ENCODE measurements at places on chromosomes 2 and 18.

DNA sequence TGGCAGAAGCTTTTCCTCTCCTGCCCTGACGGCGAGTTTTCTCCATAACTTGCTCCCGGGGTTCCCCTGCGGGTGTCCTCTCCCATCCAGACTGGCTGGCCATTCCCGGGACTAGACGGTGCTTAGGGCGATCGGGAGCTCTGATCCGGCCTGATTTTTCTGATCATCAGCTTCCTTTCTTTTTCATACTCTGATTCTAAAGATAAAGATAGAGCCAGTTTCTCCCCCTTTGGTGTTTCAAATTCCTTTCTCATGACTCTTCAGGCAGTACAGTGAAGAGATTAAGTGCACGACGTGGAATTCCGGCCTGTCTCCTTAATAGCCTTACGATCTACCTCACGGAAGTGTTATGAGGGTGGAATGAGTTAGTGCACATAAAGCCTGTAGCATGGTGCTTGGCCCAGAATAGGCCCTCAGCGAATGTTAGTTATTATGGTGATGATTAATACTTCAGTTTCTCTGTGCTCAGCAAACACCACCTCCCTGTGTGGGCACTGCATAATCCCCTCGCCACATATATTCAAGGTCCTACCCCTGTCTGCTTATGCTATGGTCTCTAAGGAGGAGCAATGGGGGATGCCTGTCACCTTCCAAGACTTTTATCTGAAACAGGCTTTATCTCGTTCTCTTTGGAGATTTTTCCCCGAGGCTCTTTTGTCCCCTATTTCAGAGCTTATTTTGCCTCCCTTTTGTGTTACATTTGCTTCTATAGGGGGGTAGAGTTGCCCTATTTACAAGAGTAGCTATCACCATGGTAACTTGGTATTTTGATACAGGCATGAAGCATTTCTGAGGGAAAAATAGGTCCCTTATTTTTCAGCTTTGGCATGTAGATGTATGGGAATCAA lies 254.8 kb downstream of the CDH2 start:
- no peak for DNase-seq

DNA sequence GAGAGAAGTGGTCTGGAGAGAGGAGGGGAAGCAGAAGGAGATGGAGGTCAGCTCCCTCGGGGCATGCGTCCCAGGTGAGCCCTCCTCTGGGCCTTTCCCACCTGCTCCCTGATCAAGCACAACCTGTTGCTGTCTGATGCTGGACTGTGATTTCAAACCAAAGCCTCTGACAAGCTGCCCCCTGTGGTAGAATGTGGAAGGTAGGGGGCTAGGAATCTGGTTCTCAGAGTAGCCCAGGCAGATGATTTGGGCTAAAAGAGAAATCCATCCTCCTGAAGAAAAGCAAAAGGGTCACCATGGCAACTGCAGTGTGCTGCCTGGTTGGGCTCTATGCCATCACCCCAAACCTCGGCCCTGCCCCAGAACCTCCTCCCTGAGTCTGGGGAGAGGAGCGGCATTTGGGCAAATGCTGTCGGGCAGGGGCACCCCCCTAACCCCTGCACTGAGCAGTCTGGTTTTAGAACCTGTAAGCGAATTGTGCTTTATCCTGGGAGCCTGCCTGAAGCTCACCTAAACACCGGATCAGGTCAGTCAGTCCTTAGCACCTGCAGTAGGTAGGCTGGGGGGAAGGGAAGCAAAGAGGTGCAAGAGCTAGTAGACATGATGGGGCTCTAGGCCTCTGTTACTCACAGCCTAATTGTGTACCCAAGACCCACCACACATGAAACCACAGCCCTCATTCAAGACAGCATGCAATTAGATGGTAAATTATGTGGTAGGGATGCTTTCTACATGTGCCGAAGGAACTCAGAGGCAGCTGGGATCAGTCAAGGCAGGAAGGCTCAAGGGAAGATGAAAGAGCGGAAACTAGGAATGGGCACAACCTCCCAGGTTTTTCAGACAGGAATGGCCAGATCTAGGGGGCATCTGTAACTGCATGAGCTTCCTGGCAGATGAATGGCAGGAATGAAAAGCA lies 83.5 kb downstream of the DNMT3A start:
- DNase-seq, result no peak

DNA sequence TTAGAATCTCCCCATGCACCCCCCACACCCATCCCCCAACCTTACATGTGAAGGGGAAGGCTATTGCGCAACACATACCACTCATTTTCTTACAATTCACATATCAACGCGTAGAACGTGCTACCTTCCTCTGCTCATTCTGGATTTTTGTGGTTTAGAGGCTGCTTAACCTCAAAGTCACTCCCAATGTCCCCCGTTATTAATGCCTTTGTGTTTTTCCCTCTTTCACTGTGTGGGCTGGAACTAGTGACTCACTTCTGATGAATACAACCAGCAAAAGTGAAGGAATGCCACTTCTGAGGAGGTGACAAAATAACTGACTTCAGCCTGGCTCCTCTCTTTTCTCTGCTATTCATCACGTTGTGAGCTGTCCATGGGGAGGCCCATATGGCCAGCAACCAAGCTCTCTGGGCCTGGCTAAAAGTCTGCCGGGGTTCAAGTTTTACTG lies 342.5 kb upstream of the NXPH2 start:
- no peak for DNase-seq

GRCh38 chr2:45882707-45883602 lies 231.5 kb downstream of the PRKCE start:
- no peak for DNase-seq

DNA sequence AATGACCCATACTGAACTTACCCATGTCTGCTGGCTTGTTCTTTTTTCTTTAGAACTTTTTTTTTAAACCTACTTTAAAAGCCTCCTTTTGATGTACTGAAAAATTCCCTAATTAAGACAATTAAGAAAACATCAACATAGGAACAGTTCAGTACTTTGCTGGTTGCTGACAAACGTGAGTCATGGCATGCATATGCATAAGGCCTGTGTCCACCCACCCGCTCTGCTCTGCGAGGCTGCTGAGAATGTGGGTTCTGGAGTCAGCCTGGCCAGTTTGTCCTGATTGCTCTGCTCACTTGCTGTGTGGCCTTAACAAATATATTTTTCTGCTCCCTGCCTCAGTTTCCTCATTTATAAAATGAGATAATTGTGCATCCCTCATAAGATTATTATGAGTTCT lies 27.3 kb downstream of the LAMA3 start:
- no peak for DNase-seq

DNA sequence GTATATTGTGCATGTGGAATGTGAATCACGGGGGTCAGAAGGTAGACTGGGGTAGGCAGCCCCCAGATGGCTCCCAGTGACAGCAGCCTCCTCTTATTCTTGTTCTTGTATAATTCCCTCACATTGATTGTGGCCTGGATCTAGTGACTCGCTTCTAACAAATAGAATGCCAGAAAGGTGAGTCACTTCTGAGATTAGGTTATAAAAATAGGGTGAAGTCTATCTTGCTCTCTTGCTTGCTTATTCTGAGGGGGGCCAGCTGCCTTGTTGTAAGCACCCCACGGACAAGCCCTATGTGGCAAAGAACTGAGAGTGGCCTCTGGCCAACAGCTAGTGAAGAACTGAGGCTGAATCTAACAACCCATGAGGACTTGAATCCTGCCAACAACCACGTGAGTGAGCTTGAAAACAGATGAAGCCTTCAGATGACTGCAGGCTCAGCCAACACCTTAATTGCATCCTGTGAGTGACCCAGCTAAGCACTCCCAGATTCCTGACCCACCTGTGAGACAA lies 15.6 kb upstream of the RMND5A start:
- DNase-seq, result no peak

DNA sequence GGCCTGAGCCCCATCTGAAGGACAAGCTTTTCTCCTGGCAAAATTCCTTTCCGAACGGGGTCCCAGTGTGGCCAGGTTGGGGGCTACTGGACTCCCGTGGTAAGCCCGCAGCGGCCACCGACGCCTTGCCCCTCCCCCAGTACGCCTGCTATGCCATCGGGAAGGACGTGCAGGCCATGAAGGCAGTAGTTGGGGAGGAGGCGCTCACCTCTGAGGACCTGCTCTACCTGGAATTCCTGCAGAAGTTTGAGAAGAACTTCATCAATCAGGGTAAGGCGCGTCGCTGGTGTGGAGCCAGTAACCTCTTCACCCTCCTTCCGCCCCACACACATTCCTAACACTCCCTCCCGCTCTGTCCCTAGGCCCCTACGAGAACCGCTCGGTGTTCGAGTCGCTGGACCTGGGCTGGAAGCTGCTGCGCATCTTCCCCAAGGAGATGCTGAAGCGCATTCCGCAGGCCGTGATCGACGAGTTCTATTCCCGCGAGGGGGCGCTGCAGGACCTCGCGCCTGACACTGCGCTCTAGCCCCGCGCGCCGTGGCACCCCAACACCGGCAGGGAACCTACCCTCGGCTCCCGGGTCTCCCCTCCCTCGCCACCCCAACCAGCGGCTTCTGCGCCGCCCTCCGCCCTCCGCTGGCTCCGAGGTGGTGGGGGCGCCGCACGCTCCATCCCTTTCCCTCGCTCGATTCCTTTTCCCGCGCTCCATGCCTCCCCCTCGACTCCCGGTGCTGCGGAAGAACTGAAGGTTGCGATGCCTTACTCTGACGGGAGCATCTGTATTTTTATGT lies 13.6 kb upstream of the ANKRD53 start:
- DNase-seq, result peak; percentile 83

DNA sequence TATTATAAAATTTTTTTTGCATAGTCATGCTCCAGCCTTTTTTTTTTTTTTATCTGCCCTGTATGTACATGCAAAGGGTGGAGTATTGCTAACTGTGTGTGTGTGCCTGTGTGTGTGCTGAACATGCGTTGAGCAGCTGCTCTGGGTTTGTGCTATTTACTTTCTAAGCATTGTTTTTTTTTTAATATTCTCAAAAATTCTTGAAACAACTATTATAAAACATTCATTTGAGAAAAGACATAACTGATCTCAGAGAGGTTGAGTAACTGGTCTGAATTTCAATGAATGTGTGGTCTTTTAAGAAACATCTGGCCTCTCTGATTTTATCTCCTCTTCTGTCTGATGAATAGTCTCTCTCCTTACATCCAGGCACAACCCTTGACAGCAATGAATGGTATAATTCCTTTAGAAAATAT lies 366.0 kb upstream of the SLC14A2 start:
- no peak for DNase-seq

GRCh38 chr2:181944914-181945291 lies 40.8 kb upstream of the PPP1R1C start:
- no peak for DNase-seq

- no peak for DNase-seq
Observed at GRCh38 chr2:96916156-96916630, 46.3 kb upstream of the SEMA4C start.

GRCh38 chr2:26346454-26347053 lies at the start of gene ADGRF3:
Gene ADGRF3, minus strand, starts transcription at chr2:26346789. Its CDS starts 555 bp downstream, at chr2:26346234.
- peak; percentile 62 for DNase-seq

DNA sequence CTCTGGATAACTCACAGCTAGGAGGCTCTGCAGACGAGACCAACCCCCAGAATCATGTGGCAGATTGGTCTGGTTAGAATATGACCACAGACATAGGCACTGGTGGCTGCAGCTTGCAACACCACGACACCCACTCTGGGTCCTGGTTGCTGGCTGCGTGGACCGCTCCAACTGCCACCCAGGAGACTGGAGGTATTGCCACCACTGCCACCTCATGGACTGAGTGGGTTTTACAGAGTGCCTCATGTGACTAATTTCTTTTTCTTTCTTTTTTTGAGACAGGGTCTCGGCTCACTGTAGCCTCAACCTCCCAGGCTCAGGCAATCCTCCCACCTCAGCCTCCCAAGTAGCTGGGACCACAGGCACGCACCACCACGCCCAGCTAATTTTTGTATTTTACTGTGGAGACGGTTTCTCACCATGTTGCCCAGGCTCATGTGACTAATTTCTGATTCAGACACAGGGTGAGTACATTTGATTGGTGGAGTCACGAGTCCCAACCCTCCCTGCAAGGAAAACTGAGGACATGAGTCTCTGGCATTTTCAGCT lies 29.9 kb upstream of the NT5DC4 start:
- DNase-seq, result peak; percentile 83

- DNase-seq, result no peak
Observed at GRCh38 chr2:240136671-240137292, 677 bp upstream of the COPS9 start.

GRCh38 chr18:50607378-50607926 lies 47.6 kb downstream of the MAPK4 start:
- no peak for DNase-seq

GRCh38 chr2:6941299-6942046 lies 24.3 kb downstream of the RNF144A start:
- DNase-seq, result no peak

GRCh38 chr18:5890331-5891183 lies 4.8 kb downstream of the TMEM200C start:
- DNase-seq, result peak; percentile 92

GRCh38 chr18:49638209-49638785 lies 76.4 kb downstream of the LIPG start:
- no peak for DNase-seq

DNA sequence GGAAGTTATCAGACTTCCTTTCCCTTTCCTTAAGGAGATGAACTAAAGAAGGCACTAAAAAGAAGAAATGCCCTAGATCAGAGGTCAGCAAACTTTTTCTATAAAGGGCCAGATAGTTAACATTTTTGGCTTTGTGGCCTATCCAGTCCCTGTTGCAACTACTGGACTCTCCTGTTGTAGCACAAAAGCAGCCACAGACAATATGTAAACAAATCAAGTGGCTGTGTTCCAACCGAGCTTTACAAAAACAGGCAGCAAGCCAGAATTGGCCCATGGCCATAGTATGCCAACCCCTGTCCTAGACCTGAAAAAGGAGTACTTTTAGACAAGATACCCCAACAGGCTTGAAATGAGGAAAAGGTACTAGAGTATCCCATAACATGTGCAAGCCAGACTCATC lies 10.9 kb downstream of the NHEJ1 start:
- no peak for DNase-seq

- no peak for DNase-seq
Observed at GRCh38 chr2:98818164-98818563, 87.2 kb upstream of the MGAT4A start.

- DNase-seq, result no peak
Observed at GRCh38 chr18:3171631-3172030, 48.1 kb downstream of the MYOM1 start.

GRCh38 chr18:43882358-43883055 lies 605.2 kb upstream of the SYT4 start:
- no peak for DNase-seq

- DNase-seq, result no peak
Observed at GRCh38 chr2:221605751-221606240, 33.7 kb upstream of the EPHA4 start.

DNA sequence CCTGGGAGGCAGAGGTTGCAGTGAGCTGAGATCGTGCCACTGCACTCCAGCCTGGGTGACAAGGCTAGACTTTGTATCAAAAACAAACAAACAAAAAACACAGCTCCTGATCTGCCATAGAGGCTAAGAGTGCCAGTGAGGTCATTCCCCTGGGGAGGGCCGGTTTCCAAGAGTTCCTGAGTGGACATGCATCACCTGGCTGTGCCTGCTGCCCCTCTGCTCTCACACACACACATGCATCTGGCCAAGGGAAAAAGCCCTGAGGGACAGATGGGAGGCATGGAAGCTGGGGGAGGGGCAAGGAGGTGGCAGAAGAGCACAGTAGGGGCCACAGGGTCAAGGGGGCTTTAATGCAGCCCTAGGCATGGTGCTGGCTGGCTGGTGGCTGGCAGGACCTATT lies 60.4 kb downstream of the ZBTB7C start:
- DNase-seq, result no peak

- DNase-seq, result no peak
Observed at GRCh38 chr2:172239944-172240590, 137.4 kb upstream of the DLX2 start.
